ENCODE measurements at places on chromosomes 13 and 19.

DNA sequence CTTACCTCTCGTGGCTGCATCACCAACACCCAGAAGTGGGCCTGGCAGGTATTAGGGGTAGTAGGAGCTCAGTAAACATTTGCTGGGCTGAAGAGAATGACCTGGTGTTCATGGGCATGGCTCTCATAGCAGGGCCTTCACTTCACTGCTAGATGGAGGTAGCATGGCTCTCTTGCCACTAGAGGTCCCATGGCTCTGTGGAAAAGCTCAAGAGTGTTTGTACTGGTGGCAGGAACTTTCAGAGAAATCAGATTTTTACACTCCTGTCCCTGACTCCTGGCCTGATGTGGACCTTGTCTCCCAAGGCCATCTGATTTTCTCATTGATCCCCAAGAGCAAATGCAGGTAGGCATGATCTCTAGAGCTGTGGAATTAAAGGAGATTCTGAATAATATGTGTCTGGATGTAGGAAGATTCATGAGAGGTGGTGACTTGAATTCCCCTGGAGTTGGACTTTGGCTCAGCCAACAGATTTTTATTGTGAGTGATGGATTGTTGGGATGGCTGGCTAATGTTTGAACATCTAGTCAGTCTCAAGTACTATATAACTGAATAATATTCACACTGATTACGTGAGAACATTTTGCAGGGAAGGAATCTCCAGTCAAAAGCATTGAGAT is 5.7 kb downstream of the ZNF574 start:
- DNase-seq: no peak

DNA sequence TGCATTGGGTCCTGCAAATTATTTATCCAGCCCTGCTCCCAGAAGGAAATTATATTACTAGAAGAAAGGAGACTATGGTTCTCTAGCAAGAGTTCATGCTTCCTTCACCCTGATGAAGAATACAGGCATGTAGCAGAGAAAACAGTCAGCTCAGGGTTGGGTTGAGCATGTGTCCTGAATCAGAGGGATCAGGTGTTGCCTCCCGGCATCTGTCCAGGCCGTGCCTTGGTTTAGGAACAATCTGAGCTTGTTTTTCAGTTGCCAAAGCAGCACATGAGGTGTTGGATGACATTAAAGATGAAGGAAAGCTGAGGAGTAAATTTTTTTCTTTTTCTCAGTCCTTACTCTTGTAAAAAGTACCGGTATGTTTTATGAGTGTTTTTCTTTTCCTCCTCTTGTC is 62.0 kb downstream of the KL start:
- no peak for DNase-seq

DNA sequence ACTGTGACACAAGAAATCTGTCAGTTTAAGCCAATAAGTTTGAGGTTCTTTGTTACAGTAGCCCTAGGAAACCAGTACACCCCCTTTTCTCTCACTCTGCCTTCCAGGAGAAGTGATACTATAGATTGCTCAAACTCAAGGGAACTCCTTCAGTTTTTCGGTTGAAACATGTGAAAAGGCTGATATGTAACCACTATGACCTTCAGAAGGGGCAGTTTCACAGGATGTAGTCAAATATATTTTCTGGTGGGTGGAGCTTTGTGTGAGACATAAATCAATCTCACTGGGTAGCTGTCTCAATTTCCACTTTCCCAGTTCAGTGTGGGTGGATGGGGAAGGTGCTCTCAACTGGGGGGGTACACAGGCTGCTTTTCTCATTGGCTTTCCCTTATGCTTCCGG is 41.7 kb downstream of the HTR2A start:
- DNase-seq: no peak

- no peak for DNase-seq
These were observed at the start of gene BTBD2 for GRCh38 chr19:2015608-2015950. Gene BTBD2 (minus strand): TSS chr19:2015714. CDS start chr19:2015703, 11 bp downstream.

DNA sequence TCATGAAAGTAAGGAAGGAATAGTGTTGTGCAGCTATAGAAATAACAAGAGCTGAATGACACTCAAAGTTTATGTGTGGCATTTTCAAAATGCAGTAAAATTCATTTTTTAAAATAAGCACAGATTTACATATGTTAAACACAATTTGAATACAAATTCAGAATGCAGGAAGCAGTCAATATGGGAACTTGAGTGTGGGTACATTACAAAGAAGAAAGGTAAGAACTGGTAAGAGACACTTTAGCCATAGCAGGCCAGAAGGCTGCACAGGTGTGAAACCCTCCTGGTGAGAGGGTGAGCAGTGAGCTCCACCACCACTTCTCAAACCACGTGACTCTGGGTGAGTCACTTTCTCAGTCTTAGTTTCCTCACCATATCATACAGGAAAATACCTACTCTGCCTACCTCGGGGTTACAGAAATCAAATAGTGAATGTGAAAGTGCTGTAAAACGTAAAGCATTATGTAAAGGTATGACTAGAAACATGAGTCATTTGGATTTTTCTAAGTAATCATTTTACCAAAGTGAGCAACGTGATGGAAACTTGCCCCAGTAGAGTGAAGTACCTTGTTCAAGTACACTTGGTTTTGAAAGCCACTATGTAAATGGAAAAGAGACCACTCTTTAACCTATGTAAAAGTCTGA is 40.5 kb downstream of the USP12 start:
- DNase-seq: peak; percentile 31

DNA sequence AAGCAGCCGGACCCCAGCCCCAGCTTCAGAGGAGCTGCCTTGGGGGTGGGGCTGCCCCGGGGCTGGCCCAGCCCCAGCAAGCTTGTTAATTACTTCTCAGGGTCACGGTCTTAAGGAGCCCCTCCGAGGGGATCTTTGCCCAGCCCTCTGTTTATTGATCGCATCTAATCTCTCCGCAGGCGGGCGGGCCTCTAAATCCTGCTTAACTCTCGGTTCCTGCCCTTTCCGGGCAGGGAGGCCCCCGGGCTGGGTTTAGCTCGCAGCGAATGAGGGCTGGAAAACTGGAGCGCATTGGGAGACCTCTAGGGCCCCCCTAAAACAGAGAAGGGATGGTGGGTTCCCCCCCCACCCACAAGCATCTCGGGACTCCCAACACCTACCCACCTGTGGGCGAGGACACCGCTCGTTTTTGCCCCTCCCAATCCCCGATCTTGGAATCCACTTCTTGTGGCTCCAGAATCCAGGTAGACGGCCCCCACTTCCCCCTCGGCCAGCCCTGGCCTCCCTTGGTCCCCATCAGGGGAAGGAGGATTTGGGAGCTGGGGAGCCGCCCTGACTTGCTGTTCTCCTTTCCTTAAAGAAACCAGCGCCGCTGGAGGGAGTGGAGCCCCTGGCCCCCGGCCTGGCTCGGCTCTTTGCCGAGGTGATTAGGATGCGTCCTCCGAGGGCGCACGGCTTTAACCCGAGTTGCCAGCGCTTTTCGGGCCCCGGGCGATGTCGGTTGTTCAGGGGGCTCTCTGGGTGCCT is 59.5 kb upstream of the ADGRL1 start:
- no peak for DNase-seq

DNA sequence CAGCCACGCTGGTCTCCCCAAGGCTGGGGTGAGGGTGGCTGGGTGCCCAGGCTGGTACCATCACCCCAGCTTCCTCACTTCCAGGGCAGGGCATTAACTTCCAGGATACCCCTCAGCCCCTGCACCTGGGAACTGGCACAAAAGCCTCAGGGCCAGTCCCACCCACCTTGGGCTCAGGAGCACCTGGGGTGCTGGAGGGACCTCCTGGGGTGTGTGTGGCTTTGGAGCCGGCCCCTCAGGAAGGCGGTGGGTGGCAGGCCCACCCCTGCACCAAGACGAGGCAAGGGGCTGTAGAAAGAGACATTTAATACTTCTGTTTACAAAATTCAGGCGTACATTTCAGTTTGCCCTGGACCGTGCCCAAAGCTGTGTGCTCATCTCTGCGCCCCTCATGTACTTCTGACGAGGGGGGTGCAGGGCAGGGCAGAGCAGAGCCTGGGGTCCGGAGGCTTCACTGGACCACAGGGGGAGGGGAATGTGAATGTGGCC is 16.8 kb downstream of the MPND start:
- DNase-seq: no peak

DNA sequence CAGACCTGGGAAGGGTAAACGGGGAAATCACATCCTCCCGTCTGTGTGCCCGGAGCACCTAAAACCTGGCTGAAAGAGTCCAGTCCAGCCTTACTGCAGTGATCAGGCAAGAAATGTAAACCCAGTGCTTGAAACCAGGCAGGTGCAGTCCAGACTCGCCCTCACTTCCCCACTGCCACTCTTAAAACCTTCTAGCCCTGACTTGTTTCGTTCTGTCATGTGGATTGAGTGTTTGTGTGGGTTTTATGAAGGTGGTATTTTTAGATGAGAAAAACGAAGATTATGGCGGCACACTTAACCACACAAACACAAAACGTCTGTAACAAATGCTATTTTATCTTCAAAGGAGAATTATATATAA is 839 bp upstream of the CKAP2 start:
- no peak for DNase-seq

DNA sequence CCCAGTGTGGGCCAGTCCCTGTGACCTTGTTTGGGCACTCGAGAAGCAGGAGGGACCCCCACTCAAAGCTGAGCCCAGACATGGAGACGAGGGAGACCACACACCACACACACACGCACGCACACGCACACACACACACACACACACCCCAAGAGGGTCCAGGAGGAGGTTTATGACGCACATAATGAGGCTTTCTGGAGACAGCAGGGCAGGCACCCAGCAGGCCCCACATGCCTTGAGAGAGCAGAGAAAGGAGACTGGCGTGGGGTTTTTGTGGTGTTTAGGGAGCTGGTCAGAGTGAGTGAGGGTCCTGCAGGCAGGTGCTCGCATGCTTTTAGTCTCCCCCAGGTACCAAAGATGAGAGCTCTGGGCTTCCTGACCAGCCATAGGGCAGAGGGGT is 42.4 kb downstream of the GPR12 start:
- DNase-seq: no peak

- no peak for DNase-seq
These were observed 4.0 kb downstream of the TFDP1 start for GRCh38 chr13:113588394-113589111.

DNA sequence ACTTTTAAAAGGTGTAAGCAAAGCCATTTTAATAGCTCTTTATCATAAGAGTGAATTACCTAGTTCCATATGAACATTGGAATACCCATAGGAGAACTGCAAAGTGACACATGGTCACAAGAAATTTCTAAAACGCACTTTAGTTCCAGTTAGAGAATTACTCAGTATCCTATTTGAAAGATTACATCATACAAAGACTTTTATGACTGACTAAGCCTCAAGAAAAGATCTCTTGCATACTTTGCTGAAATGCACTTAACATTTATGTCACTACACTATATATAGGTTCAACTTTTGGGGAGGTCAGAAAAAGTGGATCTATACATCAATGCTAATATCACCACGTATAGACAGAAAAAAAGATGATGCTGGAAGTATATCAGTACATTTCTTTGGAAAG is 7.1 kb downstream of the PCDH9 start:
- no peak for DNase-seq

DNA sequence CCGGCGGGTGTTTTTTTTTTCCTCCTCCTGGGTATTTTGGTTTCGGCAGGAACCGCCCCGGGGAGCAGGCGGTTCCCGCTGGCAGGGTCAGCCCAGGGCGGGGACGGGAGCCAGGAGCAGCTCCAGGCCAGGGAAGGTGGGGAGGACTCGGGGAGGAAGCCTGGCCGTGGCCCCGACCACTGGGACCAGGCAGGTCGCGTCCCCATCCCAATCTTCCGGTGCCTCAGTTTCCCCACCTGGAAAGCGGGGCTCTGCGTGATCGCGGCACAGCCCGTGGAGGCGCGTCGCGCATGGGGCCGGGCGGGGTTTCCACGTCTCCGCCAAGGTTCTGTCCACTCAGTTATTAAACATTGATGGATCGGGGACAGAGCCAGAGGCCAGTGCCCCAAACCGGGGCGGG is 34.8 kb downstream of the IL12RB1 start:
- DNase-seq: no peak

GRCh38 chr13:37995092-37995491 is 125.5 kb upstream of the TRPC4 start:
- DNase-seq: no peak

GRCh38 chr13:24225930-24226329 is 65.4 kb downstream of the SPATA13 start:
- no peak for DNase-seq

GRCh38 chr13:110367620-110368019 is 60.5 kb downstream of the COL4A2 start:
- no peak for DNase-seq

GRCh38 chr13:46087481-46087880 is 17.4 kb downstream of the CPB2 start:
- DNase-seq: no peak

DNA sequence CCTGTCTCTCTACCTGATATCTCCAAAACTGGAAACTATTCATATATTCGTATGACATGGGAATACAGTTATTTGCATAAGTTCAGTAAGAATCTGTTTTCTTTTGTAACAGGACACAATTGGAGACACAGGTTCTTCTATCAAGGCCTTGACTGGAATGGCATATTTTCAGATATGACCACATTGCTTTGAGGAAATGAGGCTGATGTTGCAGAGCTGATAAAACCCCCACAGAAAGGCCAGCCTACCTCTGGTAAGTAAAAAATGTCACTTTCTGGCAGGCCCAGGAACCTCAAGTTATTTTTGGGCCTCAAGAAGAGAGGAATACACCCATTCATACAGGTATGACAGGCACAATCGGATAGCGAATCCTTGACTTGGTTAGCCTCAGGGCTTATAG is 29.5 kb upstream of the KBTBD6 start:
- DNase-seq: no peak

DNA sequence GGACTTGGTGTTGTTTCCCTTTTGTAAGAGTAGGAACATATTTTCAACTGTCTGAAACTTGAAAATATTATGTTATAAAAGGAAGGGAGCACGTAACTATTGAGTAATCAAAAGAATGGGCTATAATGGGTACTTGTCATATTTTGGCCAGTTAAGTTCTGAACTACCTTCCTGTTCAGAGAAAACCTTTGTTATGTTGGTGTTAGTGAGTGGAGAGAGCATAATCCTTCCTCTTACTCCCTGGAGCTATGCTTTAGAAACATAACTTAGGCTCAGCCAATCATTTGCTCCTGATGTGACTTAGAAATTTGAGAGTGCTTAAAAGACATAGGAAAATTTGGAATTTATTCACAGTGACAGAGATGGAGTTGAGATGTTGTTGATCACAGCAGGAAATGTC is 482.5 kb upstream of the SPRY2 start:
- DNase-seq: no peak

GRCh38 chr13:20125129-20125782 is 35.6 kb downstream of the GJA3 start:
- DNase-seq: peak; percentile 5

- DNase-seq: no peak
These were observed 17.7 kb downstream of the GPC6 start for GRCh38 chr13:93244141-93244917.

DNA sequence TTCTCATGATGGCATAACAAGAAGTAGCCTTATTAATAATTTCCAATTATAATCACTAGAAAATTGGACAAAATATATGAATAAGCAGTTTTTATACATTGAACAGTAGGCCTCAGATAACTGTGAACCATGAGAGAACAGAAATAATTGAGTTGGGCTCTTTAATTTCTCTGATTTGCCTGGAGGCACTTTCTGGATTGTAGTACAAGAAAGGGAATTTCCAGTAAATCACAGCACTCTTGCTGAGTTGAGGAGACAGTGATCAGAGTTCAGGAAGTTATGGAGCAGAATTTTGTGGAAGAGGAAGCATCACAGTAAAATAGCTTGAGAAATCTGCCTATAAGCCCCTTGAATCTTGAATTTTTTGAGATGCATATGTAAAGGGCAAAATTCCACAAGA is 216.2 kb downstream of the MAB21L1 start:
- no peak for DNase-seq

- DNase-seq: no peak
These were observed 19.1 kb downstream of the TEX29 start for GRCh38 chr13:111339366-111340143.
